Osteocyte (in vitro differentiated cells): ENCODE measurements at places on chromosomes 5 and 9. TPM values are rescaled to one million over a fixed set of nuclear protein-coding genes. Genes with fewer than 3 reads are reported as not detected.

The CCDC192 gene
- total RNA-seq = not detected in 2 replicates

The GRHPR gene
- 111 TPM in 2 replicates for total RNA-seq

DNA sequence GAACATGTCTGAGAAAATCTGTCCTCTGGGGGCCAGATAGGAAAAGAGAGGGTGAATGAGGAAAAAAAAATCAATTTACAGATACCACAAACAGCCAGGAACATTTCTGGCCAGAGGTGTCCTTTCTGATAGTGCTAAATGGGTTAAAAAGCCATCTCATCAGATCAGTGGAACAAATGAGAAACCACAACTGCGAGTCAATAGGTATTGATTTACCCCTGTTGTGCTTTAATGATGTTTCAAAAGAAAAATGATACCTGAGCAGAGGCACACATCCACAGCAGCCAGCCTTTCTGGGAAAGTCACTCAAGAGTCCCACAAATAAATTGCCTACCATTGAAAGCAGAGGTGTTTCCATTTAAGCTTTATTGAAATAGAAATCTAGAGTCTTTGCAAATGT is 79.3 kb upstream of the PTGER4 start:
- H3K27ac ChIP-seq = no peak overlapping the region
- peaks cover 2% of the 10 kb centered on the region for H3K4me1 ChIP-seq
- H3K36me3 ChIP-seq = no peaks in the 10 kb centered on the region
- no peaks in the 10 kb centered on the region for H3K27me3 ChIP-seq
- no peak for DNase-seq

- H3K27me3 ChIP-seq = no peaks in the 10 kb centered on the region
- peaks cover 45% of the 10 kb centered on the region for H3K4me1 ChIP-seq
- H3K36me3 ChIP-seq = no peaks in the 10 kb centered on the region
- no peak for DNase-seq
- H3K27ac ChIP-seq = no peak overlapping the region
Observed at GRCh38 chr9:90001747-90002146, 396.9 kb downstream of the GADD45G start.

DNA sequence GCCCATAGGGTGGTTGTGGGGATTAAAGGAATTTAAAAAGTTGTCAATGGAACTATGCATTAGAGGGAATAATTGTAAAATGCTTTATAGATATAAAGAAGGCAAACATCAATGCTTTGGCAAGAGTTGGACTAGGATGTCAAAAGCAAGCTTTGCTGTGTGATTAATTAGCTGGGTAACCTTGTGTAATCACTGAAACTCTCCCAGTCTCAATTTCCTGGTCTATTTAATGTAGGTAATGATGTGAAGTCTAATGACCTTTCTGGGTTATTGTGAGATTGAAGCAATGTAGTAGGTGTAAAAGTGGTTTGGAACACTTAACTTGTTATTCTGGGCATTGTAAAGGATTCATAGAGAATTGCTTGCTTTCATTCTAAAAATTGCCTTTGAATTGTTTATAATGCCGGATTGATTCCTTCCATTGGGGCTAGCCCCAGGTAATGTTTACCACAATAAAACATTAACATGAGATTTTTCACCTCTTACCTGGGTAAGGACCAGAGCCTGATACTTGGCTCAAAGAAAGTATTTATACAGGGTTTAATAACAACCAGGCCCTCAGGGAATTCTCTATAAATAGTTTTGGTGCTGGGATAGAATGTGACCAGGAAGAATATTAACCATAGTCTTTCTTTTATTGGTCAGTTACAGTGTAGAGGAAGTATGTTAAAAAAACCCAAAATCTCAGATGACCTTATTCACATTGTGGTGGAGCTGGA is 30.0 kb upstream of the CLINT1 start:
- H3K4me1 ChIP-seq = no peaks in the 10 kb centered on the region
- peaks cover 7% of the 10 kb centered on the region for H3K27me3 ChIP-seq
- H3K27ac ChIP-seq = no peak overlapping the region
- H3K36me3 ChIP-seq = no peaks in the 10 kb centered on the region
- no peak for DNase-seq

- H3K4me3 ChIP-seq = no peak overlapping the region
- DNase-seq = no peak
- H3K4me1 ChIP-seq = no peaks in the 10 kb centered on the region
- H3K27me3 ChIP-seq = peaks cover 2% of the 10 kb centered on the region
- H3K27ac ChIP-seq = no peak overlapping the region
- H3K36me3 ChIP-seq = no peaks in the 10 kb centered on the region
Observed at GRCh38 chr5:87526131-87526530, 113.4 kb upstream of the CCNH start.

GRCh38 chr5:68331192-68332079 is 115.9 kb downstream of the PIK3R1 start:
- no peak overlapping the region for H3K27ac ChIP-seq
- no peak for DNase-seq
- no peaks in the 10 kb centered on the region for H3K27me3 ChIP-seq
- no peak overlapping the region for H3K4me3 ChIP-seq
- H3K4me1 ChIP-seq = peaks cover 28% of the 10 kb centered on the region
- H3K36me3 ChIP-seq = no peaks in the 10 kb centered on the region

- H3K36me3 ChIP-seq = no peaks in the 10 kb centered on the region
- peaks cover 24% of the 10 kb centered on the region for H3K4me1 ChIP-seq
- no peak overlapping the region for H3K4me3 ChIP-seq
- H3K27me3 ChIP-seq = no peaks in the 10 kb centered on the region
- no peak for DNase-seq
Observed at GRCh38 chr5:104297076-104297475, 734.5 kb upstream of the NUDT12 start.

GRCh38 chr5:139699351-139699750 is 51.2 kb downstream of the CXXC5 start:
- peaks cover 69% of the 10 kb centered on the region for H3K4me1 ChIP-seq
- DNase-seq = no peak

- no peaks in the 10 kb centered on the region for H3K36me3 ChIP-seq
- no peaks in the 10 kb centered on the region for H3K27me3 ChIP-seq
Observed at GRCh38 chr5:155332618-155333017, 319.1 kb downstream of the KIF4B start.

DNA sequence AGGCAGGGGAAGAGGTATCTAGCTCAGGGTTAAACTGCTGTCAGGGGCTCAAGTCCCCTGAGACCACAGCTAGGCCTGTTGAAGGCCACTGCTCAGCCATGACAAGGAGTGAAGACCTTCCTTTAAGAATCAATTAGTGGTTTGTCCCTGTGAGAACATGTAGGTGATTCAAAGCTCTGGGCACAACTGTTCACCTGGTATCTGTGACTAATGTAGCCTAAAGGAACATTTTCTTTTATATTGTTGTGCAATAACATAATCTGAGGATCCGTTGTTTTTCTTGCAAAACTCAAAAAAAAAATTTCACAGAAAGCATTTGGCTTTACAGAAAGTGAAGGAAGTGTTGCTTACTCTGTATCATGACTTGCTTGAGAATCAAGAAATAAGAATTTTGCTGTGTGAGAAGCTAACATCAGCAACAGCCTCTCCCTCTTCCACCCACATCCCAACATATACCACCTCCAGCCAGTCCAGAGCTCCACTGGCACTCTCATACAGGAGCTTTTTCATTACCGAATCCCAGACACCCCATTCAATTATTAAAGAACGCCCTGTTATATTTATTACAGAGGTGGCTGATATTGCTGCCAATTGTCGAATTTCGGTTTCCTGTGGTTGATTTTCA is 807.0 kb downstream of the TLE4 start:
- H3K27me3 ChIP-seq = no peaks in the 10 kb centered on the region
- H3K4me3 ChIP-seq = no peak overlapping the region
- H3K27ac ChIP-seq = no peak overlapping the region
- H3K4me1 ChIP-seq = peaks cover 6% of the 10 kb centered on the region
- no peak for DNase-seq
- no peaks in the 10 kb centered on the region for H3K36me3 ChIP-seq

GRCh38 chr5:154002093-154002492 is 36.6 kb downstream of the FAM114A2 start:
- no peaks in the 10 kb centered on the region for H3K4me1 ChIP-seq
- H3K4me3 ChIP-seq = no peak overlapping the region
- peaks cover 25% of the 10 kb centered on the region for H3K36me3 ChIP-seq
- H3K27ac ChIP-seq = no peak overlapping the region
- no peak for DNase-seq
- no peaks in the 10 kb centered on the region for H3K27me3 ChIP-seq

DNA sequence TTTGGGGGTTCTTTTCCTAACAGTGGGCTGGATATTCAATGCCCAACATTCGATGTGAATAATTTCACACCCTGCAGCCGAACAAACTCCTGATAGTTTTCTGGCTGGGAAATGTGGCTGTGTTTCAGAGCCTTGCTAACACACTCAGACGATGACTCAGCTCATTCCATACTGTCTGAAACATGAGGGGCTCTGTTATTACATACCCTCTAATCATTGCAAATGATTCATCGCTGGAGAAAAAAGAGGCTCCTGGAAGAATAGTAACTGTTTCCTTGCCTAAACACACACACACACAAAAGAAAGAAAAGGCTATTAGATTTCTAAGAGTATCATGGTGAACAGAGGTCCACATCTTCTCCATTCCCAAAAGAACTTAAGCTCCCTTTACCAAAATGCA is 75.8 kb downstream of the OXCT1 start:
- H3K36me3 ChIP-seq = peaks cover 9% of the 10 kb centered on the region
- H3K27ac ChIP-seq = peak overlapping the region; percentile 96
- H3K27me3 ChIP-seq = no peaks in the 10 kb centered on the region
- DNase-seq = no peak

- no peak overlapping the region for H3K4me3 ChIP-seq
- DNase-seq = no peak
- H3K27me3 ChIP-seq = peaks cover 12% of the 10 kb centered on the region
- H3K27ac ChIP-seq = no peak overlapping the region
- H3K4me1 ChIP-seq = no peaks in the 10 kb centered on the region
- H3K36me3 ChIP-seq = no peaks in the 10 kb centered on the region
Observed at GRCh38 chr9:89706731-89707191, 101.9 kb downstream of the GADD45G start.

GRCh38 chr5:14552017-14552416 is 29.6 kb upstream of the OTULINL start:
- H3K27ac ChIP-seq = no peak overlapping the region
- DNase-seq = no peak
- no peaks in the 10 kb centered on the region for H3K4me1 ChIP-seq
- H3K36me3 ChIP-seq = peaks cover 1% of the 10 kb centered on the region
- H3K27me3 ChIP-seq = peaks cover 53% of the 10 kb centered on the region
- no peak overlapping the region for H3K4me3 ChIP-seq

GRCh38 chr5:25568989-25569625 is 924.3 kb upstream of the CDH10 start:
- no peak overlapping the region for H3K27ac ChIP-seq
- no peaks in the 10 kb centered on the region for H3K27me3 ChIP-seq
- no peak overlapping the region for H3K4me3 ChIP-seq
- no peak for DNase-seq

DNA sequence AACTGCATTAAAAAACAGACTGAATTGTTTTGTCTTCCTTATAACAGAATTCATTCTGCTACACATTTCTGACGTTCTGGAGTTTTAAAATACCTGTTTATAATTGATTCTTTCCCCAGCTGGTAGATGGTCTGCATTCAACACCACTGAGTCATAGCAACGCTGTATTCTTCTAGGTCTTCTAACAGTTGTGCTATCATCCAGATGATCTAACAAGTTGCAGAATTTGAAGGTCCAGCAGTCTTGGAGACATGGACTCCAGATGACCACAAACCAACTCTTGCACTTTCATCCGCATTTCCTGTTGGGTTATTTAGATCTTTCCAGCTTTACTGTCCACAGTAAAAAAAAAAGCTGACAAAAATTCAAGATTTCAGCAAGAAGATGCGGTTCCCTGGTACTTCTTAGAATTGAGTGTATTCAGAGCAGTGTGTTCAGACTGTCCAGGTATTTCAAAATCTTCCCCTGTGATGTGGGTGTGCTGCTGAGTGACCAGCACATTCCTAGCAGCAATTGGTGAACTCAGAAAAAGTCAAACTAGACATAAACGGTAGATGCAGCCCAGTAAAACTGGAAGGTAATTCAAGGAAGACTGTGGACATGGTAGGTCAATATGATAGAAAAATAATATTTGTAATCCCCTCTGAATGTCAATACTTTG is 50.2 kb downstream of the CSNK1A1 start:
- H3K4me1 ChIP-seq = peaks cover 5% of the 10 kb centered on the region
- no peak for DNase-seq
- no peaks in the 10 kb centered on the region for H3K27me3 ChIP-seq
- peaks cover 44% of the 10 kb centered on the region for H3K36me3 ChIP-seq

GRCh38 chr5:75734913-75735789 is 17.9 kb upstream of the POC5 start:
- DNase-seq = no peak
- no peaks in the 10 kb centered on the region for H3K4me1 ChIP-seq
- H3K27ac ChIP-seq = no peak overlapping the region
- H3K27me3 ChIP-seq = peaks cover 39% of the 10 kb centered on the region
- H3K4me3 ChIP-seq = no peak overlapping the region
- H3K36me3 ChIP-seq = no peaks in the 10 kb centered on the region
